Erythroblast (primary cell): ENCODE measurements at places on chromosomes 12 and 14.
A peak's percentile ranks its signal among the peaks of the same experiment; 100 is the strongest.

DNA sequence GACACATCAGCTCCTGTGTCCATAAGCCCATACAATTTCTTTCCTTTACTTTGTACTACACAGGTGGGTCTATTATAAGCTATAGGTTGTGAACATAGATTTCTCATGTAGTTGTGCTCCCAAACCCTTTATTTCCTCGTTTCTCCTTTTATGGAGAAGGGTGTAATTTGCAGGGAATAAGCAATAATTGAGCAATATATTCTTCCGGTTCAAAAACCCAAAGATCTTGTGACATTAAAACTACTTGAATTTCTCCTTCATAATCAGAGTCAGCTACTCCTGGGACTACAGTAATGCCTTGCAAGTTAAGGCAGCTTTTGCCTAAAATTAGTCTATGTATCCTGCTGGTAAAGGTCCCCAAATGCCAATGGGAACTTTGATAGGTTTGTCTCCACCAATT is 19.1 kb upstream of the MAPKAPK5 start:
- no peak for DNase-seq

DNA sequence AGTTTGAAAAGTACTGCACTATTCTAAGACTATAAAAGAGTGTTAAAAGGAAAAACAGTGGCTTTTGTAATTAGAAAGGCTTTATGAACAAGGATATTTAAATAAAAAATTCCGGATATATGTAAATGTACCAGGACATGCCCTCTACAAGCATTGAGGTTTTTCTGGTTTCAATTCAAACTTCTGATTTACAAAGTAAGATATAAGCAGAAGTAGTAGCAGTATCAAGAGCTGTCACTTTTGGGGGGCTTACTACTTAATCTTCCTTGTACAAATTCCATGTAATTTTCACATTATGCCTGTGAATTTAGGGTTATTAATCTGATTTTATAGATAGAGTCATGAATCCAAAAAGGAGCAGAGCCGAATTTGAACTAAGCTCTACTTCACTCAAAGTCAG is 170.3 kb upstream of the ATP2B1 start:
- DNase-seq: no peak

- DNase-seq: no peak
Observed at GRCh38 chr12:56713345-56713744, 11.8 kb downstream of the NACA start.

DNA sequence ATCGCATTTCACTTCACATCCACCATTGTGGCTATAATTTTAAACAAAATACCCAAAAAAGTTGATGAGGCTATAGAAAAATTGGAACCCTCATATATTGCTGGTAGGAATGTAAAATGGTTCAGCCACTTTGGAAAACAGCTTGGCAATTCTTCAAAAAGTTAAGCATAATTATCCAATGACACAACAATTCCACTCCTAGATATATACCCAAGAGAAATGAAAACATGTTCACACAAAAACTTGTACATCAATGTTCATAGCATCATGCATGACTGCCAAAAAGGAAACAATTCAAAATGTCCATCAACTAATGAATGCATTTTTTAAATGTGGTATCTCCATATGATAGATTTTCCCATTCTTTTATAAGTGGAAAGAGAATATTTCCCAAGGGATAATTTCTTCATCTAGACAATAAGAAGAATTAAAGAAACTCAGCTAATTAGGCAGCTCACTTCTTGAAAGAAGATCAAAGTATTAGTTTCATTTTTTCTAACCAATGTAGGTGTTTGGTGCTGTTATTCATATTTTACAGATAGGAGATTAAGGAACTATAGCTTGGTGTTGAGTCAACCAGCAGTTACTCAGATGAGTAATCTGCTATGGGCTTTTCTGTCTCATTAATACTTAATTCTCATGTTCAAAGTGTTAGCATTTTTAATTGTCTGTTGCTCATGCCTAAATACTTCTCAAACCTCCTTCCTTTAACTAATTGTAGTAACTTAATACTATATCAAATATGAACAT is 32.8 kb downstream of the YEATS4 start:
- DNase-seq: no peak

GRCh38 chr14:73188501-73188911 is 48.8 kb upstream of the PAPLN start:
- no peak for DNase-seq

- DNase-seq: peak; percentile 56
Observed at GRCh38 chr12:119989361-119989730, 310 bp downstream of the BICDL1 start.

- DNase-seq: no peak
Observed at GRCh38 chr14:104867371-104868059, 2.4 kb downstream of the CEP170B start.

DNA sequence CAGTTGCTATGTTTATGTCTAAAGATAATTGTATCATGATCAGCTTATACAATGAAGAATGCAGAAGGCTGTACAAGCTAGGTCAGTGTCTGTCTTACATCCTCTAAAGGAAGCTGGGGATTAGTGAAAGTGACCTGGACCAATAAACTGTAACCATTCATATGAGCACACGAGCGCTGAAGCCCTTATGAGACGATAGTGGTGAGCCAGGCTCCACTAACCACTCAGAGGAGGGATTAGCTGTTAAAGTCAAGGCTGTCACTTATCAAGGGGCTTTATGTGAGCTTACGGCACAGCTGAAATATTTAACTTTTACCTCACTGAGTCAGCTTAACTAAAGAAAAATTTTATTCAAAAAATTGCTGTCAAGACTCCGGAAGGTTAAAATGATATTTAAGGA is 30.3 kb downstream of the NDUFA12 start:
- DNase-seq: no peak

DNA sequence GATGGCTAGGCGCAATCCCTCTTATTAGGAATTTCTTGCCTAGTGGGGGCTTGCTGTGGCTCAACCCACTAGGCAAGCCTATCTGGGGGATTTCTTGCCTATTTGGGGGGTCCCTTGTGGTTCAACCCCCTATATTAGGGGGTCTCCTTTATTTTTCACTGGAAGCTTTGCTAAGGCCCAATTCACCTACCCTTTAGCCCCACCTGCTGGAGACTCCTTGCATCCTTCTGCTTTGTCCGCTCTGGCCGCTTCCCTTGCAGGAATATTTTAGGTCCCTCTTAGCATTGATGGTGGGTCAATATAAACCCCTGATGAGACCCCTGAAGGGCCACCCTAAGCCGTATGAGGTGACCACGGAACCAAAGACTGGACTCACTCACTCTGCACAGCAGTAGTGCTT is 1552.1 kb downstream of the AACS start:
- DNase-seq: peak; percentile 3

GRCh38 chr12:104669089-104669721 is 212.5 kb downstream of the CHST11 start:
- DNase-seq: peak; percentile 17

DNA sequence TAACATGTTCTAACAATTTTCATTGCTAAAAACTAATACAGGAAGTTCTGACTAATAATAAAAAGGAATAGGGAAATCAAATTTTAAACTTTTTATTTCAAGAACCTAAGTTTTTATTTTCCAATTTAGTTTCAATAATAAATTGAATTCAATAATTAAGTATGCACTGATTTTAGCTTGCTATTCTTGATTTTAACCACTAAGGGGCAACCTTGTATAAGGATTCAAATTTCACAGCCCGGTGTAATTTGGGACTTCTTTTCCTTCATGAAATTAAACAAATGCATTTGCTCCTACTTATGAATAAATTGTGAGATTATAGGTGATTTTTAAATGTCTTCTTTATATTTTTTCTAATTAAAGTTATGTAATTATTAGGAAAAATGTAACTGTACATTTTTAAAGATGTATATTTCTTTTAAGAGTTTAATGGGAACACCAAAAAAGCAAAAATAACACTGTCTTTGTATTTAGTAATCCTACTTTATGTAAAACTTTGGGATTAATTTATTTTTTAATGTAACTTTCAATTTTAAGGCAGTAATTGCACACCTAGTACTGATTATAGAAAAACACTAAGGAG is 241.4 kb upstream of the PDZRN4 start:
- DNase-seq: peak; percentile 54

- DNase-seq: peak; percentile 46
Observed at GRCh38 chr14:77059276-77059915, 30.9 kb upstream of the IRF2BPL start.

DNA sequence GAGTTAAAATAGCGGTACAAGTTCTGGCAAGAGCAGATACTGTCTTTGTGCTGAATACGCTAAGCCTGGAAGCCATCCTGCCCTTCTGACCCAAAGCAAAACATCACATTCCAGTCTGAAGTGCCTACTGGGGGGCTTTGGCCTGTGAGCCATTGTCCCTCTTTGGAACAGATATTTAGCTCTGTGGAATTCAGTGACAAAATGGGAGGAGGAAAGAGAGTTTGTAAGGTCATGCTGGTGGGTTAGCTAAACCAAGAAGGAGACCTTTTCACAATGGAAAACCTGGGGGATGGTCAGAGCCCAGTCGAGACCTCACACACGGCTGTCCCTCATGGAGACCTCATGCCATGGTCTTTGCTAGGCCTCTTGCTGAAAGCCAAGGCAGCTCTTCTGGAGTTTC is 18.5 kb downstream of the EMP1 start:
- DNase-seq: no peak

GRCh38 chr12:110203546-110203945 is 77.5 kb upstream of the ATP2A2 start:
- no peak for DNase-seq

GRCh38 chr14:81345781-81346180 is 54.3 kb downstream of the STON2 start:
- no peak for DNase-seq

DNA sequence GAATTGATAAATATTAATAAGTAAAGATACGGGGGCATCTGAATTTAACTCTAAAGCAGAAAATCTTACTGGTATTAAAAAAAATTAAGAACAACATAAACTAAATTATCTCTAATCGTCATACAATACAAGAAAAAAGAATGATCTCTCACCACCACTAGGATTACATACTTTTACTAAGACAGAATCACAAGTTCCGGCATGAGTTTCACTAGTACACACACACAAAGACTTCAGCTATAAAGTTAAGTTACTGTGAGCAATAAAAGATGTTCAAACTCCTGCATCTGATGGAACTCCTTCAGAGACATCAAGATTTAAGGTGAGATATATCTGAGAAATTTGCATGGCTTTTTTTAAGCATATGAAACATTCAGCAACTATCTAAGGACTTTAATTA is 21.9 kb downstream of the CEP128 start:
- DNase-seq: no peak

DNA sequence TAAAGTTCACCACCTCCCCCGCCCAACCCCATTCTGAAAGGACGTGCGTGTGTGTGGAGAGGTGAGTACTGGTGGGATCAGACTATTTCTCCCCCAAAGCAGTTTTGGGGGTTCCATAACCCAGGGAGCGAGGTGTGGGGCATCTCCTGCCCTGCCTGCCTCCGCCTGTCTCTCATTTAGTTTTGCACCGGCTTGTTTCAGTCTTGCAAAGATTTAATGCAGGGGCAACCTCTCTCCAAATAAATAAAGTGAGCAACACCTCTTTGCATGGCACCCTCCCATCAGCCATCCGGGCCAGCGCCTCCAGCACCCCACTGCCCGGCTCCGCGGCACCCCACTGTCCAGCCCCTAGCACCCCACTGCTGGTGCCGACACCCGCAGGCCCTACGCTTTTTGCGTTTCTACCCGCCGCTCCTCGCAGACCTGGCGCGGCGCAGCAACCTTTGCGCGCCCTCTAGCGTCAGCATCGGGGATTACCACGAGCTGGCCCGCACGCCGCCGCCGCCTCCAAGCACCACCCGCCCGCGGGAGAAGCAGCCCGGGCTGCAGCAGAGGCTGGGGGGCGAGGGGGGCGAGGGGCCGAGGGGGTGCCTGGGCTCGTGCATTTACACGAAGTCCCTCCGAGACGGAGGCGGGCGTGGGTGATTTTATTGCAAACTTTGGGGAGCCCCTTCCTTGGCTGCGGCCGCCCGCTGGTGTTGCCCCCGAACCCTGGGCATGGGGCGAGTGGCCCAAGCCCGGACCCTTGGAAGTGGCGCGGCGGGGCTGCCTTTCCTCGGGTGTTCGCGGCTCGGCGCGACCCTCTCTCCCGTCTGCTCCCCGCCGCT is 55.8 kb upstream of the VRK1 start:
- peak; percentile 61 for DNase-seq

DNA sequence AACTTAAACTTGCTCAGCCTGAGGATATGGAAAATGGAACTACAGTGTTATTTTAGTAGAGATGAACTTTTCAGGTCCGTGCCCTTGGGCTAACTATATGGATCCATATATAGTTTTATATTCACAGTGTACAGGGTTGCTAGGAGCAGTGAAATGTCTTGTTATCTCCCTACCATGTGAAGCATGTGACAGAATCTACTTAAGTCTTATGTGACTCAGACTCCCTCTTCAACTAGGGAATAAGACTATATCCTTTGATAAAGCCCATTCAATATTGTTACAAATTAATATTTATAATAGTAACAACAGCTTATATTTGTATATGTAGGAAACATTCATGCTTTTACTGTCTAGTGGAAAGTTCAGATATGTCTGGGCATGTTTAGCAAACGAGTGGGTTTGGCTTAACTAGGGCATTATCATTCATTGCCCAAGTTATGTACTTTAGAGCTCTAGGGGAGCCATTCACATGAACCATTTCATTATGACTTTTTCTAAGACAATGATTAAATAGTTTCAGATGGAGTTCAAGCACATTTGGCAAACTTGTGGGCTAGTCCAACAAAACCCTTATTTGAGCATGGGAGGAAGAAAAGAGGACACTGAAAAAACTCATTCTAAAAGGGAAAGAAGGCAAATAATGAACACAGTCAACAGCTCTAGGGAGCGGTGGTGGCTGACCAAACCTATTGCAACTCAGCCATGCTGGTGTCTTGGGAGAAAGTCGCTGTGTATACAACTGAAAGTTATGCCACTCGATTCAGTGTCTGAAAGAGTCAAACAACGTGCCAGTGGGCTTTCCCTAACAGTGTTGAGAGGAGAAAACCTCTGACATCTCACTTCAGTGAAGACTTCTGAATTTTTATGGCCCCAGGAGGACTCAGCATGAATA is 305.9 kb upstream of the G2E3 start:
- DNase-seq: no peak
